Ureter (tissue), 1 donor: ENCODE measurements at places on chromosomes 2 and 18. TPM values are rescaled to one million over a fixed set of nuclear protein-coding genes. Genes with fewer than 3 reads are reported as not detected.
A peak's percentile ranks its signal among the peaks of the same experiment; 100 is the strongest.

GRCh38 chr2:237742191-237742590 is 56.4 kb upstream of the RBM44 start:
- DNase-seq = no peak

The SIX2 gene
- total RNA-seq = 1.2 TPM

DNA sequence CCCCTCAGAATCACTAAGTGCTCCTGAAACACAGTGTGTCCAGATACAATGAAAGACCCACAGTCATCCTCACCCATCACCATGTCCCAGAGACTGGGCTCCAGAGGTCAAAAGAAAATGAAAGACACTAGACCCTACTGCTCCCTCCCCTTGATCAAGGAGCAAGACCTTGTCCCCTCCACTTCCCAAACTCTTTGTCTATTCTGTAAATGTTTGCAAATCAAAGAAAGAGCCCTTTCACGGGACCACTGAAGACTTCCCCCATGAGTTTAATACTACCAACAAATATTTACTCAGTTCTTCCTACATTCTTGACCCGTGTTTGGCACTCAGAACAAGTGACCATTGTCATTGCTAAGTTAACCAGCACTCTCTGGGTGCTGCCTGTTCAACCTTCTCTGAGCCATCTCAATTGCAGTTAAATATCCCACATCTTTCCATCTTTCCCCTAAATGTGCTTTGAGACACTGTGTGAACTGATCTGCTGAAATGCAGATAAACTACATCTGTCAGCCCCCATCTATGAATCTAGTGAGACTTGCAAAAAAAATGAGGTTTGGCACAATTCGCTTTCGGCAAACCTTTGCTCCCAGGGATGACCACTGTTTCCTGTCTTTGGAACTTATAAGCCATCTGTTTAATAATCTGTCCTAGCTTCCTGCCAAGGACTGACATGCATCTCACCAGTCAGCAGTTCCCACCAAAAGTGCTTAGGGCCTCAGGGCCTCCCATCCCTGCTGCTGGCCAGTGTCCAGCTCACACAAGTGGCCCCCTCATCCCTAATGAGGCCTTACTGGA is 170.3 kb downstream of the GFPT1 start:
- no peak for DNase-seq

The SRBD1 gene
- 30.3 TPM for total RNA-seq

GRCh38 chr18:35688757-35689156 is 107.2 kb downstream of the GALNT1 start:
- no peak for DNase-seq

GRCh38 chr2:65536596-65536995 is 104.2 kb upstream of the SPRED2 start:
- DNase-seq = no peak

GRCh38 chr18:26440644-26441043 is 107.7 kb downstream of the KCTD1 start:
- DNase-seq = no peak

The ABCB11 gene
- total RNA-seq = 0.18 TPM

- peak; percentile 54 for DNase-seq
Measured at GRCh38 chr2:216533609-216534008, 35.0 kb downstream of the RPL37A start.

The ABCG5 gene
- total RNA-seq = not detected

The RRM2 gene
- total RNA-seq = 2.2 TPM

GRCh38 chr2:237143118-237143517 is 57.4 kb downstream of the COPS8 start:
- DNase-seq = peak; percentile 10

GRCh38 chr2:206869824-206870495 is 69.4 kb upstream of the CPO start:
- no peak for DNase-seq

DNA sequence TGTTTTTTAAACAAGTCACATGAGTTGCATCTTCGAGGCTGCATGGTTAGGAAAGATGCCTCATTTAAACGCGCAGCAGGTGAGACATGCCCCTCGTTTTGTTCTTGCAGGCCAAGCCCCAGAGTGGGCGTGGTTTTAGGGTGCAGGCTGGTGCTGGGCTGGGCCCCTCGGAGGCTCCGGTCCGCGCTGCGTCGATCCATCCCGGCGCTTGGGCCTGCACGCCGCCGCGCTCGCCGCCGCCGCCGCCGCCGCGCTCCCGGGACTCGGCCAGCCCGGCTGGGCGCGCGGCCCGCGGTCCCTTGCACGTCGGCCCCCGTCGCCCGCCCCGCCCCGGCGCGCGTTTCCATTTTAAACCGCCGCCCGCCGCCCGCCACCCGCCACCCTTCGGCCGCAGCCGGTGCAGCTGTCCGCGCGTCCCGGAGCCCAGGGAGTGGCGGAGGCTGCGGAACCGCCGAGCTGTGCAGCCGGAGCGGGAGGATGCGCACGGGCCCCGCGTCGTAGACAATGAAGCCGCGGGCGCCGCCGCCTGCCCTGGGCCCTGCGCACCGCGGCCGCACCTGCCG is 175.5 kb downstream of the AGAP1 start:
- peak; percentile 49 for DNase-seq

DNA sequence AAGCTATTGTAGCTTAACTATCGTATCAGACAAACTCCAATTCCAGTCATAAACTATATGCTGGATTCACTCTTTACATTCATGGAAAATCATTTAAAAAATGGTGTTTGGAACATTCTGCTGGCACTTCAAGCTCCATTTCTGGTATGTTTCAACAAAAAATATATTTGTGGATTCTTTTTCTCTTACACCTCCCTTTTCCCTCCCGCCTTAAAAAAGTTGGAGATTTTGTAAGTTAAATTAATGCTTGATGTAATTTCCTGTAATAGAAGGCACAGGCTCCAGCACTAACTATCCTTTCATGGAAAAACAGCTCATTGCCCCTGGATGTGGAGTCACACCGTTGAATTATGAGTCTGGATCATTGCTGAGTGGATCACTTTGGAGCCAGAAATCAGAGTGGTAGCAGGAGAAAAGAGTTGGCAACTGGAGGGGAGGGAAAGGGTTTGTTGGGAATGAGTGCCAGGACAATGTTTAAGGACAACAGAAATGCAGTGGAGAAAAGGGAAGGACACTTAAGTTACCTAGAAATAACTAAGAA is 102.8 kb downstream of the ICOS start:
- DNase-seq = no peak

- no peak for DNase-seq
Measured at GRCh38 chr2:200208041-200208440, 98.5 kb upstream of the SPATS2L start.

DNA sequence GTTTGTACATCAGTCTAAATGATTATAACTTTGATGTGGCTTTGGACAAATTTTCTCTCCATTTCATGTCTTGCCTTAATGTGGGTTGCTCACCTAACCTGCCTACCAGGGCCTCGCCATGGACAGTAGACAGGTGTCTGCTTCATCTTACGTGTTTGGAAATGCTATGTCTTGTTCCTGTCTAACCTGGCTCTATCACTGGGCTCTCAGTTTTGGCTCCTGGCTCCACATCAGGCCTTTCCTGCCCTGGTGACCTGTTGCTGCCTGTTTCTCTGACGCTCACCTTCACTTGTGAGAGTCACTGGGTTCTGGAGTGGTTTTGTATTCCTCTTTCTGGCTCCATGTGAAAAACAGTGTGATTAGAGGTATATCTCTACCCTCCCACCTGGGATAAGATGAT is 65.9 kb downstream of the PHLPP1 start:
- DNase-seq = no peak

The ACTG2 gene
- total RNA-seq = 918 TPM

The PID1 gene
- total RNA-seq = 25.8 TPM

The ALKAL2 gene
- total RNA-seq = 1.9 TPM

The C1QL2 gene
- not detected for total RNA-seq

The PRKAG3 gene
- total RNA-seq = not detected

DNA sequence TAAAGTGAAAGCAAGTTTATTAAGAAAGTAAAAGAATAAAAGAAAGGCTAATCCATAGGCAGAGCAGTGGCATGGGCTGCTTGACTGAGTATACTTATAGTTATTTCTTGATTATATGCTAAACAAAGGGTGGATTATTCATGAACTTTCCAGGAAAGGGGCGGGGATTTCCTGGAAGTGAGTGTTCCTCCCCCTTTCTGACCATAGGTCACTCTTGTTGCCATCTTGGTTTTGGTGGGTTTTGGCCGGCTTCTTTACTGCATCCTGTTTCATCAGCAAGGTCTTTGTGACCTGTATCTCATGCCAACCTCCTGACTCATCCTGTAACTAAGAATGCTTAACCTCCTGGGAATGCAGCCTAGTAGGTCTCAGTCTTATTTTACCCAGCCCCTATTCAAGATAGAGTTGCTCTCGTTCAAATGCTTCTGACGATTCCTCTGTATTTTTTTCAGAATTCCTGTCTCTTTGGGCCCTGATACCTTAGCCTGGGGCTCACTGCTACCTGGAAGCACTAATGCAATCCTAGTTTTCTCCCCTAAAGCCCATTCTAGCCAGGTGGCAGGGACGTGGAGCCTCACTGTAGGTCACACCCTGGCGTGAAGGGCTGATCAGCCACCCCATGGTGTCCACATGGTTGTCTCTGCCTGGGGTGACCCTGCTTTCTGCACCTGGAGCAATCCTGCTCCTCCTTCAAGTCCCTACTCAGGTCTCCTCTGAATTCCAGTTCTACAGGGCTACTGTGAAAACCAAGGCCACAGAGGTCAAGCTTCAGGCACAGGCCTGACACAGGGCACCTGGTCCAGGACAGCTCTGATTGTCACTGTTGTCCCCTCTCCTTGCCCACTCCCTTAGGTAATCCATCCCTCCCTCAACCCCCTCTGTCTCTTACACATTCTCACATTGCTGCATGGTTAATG is 6.0 kb upstream of the SLC35F6 start:
- peak; percentile 79 for DNase-seq

DNA sequence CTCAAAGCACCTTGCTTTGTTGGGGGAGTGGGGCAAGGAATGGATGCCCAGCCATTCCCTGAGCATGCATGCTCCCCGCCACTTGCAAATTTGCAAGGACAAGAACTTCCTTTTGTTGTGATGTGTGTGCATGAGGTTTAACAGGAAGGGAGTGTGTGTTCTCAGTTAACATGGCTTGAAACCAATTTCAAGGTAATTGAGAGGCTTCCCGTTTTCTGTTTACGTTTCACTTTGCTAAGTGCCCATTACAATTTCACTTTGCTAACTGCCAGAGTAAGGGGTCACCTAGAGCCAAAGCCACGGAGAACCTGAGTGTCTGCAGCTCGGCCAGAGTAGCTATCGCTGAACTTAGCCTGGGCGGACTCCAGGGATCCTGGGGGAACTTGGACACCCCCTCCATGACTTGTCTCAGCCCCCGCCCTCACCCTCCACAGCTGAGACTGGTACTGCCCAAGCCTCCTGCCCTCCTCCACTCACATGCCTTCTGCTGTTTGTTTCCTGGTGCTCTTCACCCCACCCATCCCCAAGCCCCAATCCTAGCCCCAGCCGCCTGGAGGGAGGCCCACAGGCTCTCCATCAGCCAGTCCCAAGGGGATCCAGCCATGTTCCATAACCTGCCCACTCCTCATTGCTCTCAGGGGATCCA is 53.6 kb upstream of the LAPTM4A start:
- no peak for DNase-seq

The STEAP3 gene
- 40.7 TPM for total RNA-seq

DNA sequence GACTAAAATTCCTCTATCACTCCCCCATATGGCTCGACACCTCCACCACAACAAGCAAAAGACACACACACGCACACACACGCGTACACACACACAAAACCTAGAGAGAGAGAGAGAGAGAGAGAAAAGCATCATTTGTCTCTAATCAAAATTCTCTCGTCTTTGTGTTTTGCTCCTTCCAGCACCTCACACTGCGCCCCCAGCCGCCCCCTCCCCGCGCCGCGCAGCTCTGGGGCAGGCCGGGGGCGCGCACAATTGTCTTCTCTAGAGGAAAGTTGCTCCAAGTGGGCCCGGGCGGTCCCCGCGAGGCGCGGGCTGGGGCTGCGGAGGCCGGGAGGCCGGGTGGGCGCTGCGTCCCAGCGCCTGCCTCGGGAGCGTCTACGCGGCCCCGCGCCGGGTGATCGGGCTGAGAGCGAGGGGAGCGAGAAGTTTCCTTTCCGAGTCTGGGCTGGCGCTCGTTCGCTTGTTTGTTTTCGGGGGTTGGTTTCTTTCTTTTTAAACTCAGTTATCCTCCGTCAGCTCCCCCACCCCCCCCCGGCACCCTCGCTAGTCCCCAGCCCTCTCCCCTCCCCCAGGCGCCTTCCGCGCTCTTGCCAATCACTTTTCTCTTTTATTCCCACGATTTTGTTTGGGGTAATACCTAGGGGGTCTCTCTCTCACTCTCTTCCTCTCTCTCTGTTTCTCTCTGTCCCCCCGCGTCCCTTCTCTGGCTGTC is 4.1 kb downstream of the ZEB2 start:
- DNase-seq = no peak

GRCh38 chr18:12262748-12263147 is 8.6 kb downstream of the CIDEA start:
- no peak for DNase-seq
